ENCODE measurements at places on chromosomes 2 and 18.
A peak's percentile ranks its signal among the peaks of the same experiment; 100 is the strongest.

DNA sequence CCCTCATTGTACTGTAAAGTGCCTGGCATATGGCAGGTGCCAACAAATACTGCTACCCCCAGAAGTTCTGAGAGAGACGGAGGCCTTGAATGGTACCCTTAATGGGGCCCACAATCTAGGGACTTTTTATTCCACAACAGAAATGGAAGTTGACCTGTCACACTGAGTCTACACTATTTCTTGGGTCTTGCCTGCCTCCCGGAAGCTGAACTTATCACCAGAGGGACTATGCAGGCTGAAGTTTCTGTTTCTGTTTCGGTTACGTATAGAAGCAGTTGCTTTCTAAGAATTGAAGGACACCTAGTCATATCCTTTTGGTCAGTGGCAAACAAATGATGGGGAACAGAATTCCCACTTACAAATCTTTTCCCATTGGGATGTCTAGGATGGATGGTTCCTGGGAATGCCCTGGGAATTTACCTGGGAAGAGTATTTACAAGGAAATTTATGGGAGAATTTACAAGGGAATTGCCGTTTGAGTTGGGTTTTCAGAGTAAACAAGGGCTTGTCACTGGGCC lies 74.2 kb downstream of the HS1BP3 start:
- DNase-seq, result no peak

DNA sequence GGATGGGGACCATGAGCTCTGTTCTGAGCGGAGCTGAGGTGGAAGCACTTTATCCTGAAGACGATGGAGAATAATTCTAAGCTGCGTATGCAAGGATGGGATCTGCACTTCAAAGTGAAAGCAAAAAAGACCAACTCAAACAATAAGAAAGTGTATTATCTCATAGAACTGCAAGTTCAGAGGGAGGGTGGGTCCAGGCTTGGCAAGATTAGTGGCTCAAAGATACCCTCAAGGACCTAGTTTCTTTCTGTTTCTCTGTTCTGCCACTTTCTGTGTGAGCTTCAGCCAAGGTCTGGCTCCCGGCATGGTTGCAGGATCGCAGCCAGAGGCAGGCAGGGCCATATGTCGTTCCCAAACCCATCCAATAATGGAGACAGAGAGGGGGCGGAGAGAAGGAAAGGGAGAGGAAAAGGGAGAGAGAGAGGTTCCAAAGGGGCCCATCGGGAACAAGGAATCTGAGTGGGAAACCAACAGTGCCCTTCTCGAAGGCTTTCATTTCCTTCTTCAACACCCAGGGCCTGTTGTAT lies 169.2 kb upstream of the NCK2 start:
- DNase-seq, result no peak

DNA sequence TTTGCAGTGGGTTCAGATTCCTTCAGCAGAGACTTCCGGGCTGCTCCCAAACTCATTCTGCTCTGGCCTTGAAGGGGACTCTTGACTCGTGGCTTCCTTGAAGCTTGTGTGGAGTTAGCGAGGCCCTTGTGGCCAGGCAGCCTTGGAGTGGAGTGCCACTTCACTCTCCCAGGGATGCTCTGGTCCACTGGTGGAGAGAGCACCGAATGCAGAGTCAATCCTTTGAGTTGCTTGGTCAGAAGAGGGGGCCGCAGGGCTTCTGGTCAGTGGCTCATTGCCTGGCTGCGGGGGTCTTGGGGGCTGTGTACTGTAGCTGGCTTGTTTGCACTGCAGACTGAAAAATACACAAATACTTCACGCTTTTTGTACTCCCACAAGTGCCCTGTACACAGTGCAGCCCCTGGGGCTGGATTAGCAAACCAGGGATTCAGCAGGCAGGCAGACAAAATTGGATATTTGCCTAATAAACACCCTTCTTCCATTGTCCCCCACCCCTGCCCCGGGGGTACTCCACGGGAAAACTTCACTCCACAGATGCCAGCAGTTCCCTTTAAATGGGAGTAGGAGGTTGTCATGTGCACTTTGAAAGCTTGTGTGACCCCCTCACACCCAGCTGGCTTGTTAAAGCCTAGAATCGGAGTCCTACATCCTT lies 3.2 kb downstream of the GLI2 start:
- no peak for DNase-seq

GRCh38 chr18:11842562-11842961 lies 8.7 kb upstream of the CHMP1B start:
- DNase-seq, result no peak

GRCh38 chr2:148867079-148867769 lies 7.8 kb upstream of the KIF5C start:
- DNase-seq, result no peak

- DNase-seq, result no peak
Observed at GRCh38 chr18:48136827-48137373, 206.4 kb upstream of the SMAD2 start.

DNA sequence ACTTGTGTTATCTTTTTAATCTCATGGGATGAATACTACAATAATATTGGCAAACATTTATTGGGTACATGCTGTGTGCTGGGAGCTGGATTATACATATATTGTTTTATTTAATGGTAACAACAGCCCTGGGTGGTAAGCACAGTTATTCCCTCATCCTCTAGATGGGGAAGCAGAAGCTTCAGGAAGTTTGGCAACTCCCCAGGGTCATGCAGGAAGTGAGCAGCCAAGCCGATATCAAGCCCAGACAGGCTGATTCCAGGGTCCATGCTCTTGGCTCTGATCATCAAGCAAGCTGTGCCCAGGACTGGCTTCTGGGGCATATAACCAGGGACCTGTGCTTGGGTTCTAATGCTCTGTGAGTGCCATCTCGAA lies 155.8 kb downstream of the ZNF516 start:
- no peak for DNase-seq

GRCh38 chr2:183543731-183544130 lies 419.5 kb downstream of the NUP35 start:
- DNase-seq, result no peak

GRCh38 chr2:66456183-66457041 lies 21.5 kb downstream of the MEIS1 start:
- no peak for DNase-seq

DNA sequence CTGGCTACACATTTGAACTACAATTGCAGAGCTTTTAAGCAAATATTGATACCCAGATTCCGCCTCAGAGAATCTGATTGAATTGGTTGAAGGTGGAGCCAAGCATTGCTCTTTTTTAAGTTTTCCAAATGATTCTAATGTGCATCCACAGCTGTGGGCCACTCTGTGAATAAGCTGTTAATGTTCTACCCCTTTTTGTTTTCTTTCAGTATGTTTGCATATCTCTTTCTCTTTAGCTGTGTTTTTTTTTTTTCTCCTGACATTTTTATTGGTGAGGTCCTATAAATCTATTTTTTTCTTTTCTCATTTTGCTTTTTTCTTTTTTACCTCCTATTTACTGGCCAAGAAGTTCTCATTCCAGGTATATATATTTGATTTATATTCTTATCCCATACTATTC lies 6.5 kb downstream of the SCN3A start:
- no peak for DNase-seq

DNA sequence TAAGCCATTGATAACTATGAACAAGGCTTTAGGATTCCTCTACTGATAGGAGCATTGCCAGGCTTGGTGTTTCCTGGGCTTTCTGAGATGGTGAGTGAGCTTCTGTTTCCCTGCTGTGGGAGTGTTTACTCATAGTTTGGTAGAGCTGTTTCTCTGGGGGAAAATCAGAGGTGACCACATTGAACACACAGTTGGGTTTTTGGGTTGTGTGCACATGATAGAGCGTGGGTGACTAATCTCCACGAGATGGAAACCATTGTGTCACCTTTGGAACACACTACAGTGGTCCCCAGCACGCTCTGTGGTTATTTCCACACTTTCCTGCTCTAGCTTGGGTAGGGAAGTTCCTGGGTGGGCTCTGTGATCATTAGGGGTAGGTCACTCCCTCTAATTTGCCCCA lies 5.4 kb downstream of the IL1R1 start:
- no peak for DNase-seq

- no peak for DNase-seq
Observed at GRCh38 chr2:225487878-225488416, 88.4 kb downstream of the NYAP2 start.

DNA sequence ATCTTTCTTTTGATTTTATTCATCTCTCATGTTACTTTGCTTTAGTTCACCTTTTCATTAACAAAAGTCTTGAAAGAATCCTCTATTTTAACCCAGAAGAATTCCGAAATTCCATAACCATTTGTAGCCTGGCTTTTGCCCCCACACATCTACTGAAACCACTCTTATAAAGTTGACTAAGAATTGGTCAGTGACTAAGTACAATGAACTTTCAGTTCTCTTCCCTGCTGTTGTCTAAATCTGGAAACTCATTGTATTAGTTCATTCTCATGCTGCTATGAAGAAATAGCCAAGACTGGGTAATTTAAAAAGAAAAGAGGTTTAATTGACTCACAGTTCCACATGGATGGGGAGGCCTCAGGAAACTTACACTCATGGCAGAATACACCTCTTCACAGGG lies 49.9 kb upstream of the PNPT1 start:
- DNase-seq, result no peak

GRCh38 chr2:136363470-136363869 lies 245.5 kb upstream of the CXCR4 start:
- no peak for DNase-seq

DNA sequence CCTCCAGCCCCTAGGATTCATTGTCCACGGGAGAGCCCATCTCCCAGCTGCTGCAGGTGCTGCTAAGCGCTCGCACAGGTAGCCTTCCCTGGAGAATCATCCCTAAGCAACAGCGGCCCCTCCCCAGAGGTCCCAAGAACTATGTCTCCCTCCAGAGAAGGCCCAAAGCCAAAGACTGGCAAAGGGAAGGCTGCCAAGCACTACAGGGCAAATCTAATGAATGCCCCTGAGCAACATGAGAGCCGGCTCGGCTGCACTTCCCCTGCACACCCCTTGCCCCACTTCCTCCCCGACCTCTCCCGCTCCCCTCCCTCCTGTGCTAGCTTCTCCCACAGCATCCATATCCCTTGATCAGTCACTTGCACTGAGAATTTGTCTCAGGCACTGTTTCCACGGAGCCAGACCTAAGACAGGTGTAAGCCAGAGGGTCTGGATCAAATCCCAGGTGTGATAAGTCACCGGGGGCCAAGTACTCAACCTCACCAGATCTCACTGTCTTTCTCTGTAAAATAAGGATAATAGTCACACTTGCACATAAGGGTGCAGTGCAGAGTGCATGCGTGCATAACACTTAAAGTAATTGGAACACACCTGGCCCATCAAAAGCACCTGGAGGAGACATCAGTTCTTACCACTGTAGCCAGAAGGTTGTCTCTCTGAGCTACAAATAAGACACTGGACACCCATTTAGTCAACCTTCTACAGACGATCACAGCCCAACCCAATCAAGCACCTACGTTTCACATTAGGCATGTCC lies 20.1 kb upstream of the COL6A3 start:
- DNase-seq, result peak; percentile 17

DNA sequence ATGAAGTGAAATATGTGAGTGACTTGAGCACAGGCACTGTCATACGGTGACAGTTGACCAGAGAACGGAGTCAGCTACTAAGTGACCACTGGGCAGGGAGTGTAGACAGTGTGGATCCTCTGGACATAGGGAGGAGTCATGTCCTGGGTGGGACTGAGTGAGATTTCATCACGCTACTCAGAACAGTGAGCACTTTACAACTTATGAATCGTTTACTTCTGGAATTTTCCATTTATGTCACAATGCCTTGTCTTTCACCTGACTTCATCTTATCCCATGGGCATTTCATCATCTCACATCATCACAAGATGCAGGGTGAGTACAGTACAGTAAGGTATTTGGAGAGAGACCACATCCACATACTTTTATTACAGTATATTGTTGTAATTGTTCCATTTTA lies 29.0 kb downstream of the PTPRM start:
- DNase-seq, result no peak

- no peak for DNase-seq
Observed at GRCh38 chr2:3447789-3448317, 68.4 kb downstream of the TRAPPC12 start.

- DNase-seq, result no peak
Observed at GRCh38 chr2:181627545-181627944, 29.4 kb downstream of the CERKL start.

DNA sequence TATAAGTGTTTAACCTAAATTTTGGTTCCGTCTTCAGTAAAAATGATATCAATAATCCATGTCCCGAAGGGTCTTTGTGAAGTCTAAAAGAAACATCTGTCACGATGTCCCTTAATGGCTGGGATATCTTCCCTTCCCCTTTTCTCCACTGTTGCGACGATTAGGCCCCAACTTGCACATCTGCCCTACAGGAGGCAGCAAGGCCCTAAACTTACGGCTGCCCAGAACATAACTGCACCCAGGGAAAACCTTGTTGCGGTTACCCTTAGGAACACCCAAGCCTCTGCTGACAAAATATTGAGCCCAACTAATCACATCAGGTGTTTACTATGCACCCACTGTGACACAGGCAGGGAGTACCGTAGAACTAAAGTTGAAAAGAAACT lies 1.3 kb upstream of the SMAD2 start:
- peak; percentile 49 for DNase-seq

- peak; percentile 47 for DNase-seq
Observed at GRCh38 chr2:239253264-239253663, 147.6 kb downstream of the HDAC4 start.

- DNase-seq, result no peak
Observed at GRCh38 chr2:175152242-175152641, 15.8 kb downstream of the ATF2 start.

- DNase-seq, result no peak
Observed at GRCh38 chr2:98078701-98079100, 8.3 kb upstream of the VWA3B start.

GRCh38 chr2:41127351-41127750 lies 675.5 kb upstream of the SLC8A1 start:
- no peak for DNase-seq

- DNase-seq, result no peak
Observed at GRCh38 chr2:37775908-37776250, 104.4 kb upstream of the CDC42EP3 start.

- no peak for DNase-seq
Observed at GRCh38 chr2:28155627-28156026, 237.0 kb upstream of the FOSL2 start.

DNA sequence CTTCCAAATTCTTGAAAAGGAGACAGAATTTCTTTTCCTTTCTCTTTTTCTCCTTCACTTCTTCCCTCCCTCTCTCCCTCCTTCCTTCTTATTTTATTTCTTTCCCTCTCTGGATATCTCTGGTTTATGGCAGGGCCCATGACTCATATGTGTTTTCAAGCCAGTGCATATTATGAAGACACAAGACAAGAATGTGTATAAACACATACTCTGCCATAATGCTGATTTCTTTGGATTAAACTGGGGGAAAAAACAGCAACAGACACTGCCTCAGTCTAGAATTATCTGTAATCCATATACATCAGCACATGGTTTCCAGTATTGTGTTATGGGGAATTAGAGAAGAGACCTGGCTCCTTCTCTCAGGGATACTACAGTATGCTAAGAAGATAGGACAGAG lies 82.8 kb upstream of the CPO start:
- no peak for DNase-seq

- DNase-seq, result no peak
Observed at GRCh38 chr18:24386681-24387080, 10.9 kb downstream of the OSBPL1A start.
